Effector CD4-positive, alpha-beta T cell (primary cell): ENCODE measurements at places on chromosomes 11 and 22.

DNA sequence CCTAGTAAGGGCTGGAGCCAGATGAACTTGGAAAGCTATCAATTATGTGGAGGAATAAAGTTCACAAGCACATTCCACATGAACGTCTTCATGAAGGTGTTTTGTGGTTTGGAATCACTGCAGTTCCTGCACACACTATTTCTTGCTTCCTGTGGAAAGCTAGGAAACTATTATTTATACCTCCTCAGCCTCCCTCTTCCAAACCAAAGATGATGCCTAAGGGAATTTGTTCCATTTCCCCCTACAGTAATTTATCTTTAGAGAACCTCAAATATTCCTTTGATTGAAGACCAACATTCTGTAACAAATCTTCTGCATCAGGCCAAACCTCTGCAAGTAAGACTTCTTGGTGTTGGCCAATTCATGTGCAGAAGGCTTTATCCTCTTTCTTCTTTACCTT is 115.8 kb upstream of the ARHGAP20 start:
- no peak for DNase-seq

GRCh38 chr11:133621611-133622010 is 89.3 kb upstream of the OPCML start:
- no peak for DNase-seq

DNA sequence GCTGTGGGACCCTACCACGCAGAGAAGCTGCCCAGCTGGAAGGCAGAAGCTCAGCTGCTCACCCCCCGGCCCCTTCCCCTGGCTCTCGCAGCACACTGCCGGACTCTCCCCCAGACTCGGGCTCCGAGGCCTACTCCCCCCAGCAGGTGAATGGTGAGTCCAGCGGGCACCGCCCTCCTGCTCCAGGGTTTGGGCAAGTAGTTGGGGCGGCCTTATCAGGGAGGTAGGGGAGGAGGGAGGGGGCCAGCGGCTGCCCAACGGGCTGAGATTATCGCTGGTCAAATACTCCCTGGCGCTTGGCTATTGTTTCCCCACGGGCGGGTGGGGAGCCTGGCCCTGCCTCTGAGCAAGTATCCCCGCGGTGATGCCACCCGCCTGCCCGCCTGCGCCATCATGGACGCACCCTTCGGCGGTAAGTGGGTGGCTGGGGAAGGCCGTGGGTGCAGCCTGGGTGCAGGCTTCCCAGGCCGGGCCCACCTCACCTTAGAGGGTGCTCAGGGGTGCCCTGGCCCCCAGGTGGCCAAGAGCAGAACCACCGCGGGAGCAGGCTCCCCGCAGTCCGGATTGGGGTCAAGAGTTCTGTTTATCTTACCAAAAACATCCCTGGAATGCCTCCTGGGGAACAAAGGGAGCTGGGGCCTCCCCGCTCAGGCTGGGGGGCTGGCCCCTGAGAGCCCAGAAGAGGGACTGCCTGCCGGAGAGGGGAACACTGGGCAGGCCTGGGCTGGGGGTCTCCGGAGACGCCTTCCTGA is 16.9 kb downstream of the MYRF start:
- DNase-seq = no peak

GRCh38 chr11:26204101-26204500 is 127.8 kb upstream of the ANO3 start:
- DNase-seq = no peak

- no peak for DNase-seq
Measured at GRCh38 chr11:37500425-37500824, 902.4 kb upstream of the RAG2 start.

DNA sequence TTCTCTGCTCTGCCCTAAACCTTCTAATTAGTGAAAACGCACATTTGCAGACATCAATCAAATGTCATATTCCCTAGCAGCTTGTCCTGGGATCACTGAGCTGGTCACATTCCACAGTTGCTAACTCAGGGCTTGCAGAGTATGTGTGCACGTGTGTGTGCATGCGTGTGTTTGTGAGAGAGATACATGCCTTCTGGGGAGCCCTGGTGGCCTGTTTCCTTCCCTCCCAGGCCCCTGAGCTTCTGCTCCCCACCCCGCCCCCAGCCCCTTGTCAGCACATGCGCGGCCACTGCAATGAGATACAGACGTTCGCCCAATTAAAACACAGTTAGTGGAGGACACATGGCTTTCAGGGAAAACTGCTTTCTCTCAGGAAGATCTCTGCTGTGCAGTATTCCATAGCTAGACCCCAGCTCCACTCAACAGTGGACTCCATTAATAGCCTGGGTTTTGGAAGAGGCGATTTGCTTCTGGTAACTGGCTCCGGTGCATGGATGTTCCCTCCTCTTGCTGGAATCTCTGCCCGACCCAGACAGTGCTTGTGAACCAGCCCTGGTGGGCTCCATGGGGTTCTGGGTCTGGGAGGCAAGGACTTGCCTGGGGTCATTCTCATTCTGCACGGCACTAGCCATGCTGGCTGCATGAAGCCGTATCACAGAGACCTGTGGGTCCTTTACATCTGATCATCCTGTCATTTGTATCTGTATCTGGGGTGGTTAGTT is 17.7 kb downstream of the LRP5 start:
- no peak for DNase-seq

- no peak for DNase-seq
Measured at GRCh38 chr11:131910523-131911387, 540.3 kb downstream of the NTM start.

- DNase-seq = no peak
Measured at GRCh38 chr11:68983801-68984200, 3.0 kb upstream of the MRGPRD start.

- DNase-seq = no peak
Measured at GRCh38 chr11:6232899-6233298, 1.5 kb downstream of the FHIP1B start.

- no peak for DNase-seq
Measured at GRCh38 chr11:69538854-69539253, 57.4 kb downstream of the LINC01488 start.

DNA sequence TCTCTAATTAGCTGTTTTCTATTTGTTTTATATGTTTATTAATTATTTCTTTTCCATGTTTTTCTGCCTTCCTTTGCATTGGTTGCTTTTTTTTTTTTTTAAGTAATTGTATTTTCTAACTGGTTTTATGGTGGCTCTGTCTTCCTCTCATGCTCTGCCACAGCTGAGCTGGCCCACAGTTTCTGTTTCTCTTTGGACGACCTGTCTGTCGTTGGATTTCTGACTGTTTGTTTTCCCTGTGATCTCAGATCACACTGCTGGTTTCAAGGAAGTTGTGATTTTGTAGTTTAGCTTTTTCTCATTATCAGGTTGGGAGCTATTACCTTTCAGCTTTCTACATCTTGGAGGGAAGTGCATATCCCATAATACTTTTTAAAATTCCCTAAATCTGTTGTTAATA is 15.9 kb upstream of the OR6M1 start:
- no peak for DNase-seq

DNA sequence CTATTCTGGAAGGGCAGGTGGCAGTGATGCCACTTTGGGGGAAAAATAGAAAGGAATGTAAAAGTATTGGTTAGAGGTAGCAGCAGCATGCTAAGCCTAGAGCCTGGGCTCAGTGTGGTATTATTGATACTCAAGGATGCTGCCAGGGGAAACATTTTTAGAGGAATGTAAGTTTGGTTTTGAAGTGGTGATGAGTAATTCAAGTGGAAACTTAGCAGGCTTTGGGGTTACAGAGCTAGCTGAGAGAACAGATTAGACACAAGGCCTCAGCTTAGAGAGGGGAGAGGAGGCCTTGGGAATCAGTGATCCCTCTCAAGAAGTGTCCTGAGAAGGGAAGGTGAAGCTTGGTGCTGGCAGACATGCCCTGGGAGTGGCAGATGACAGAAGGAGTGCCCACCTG is 32.9 kb upstream of the DDI1 start:
- no peak for DNase-seq

DNA sequence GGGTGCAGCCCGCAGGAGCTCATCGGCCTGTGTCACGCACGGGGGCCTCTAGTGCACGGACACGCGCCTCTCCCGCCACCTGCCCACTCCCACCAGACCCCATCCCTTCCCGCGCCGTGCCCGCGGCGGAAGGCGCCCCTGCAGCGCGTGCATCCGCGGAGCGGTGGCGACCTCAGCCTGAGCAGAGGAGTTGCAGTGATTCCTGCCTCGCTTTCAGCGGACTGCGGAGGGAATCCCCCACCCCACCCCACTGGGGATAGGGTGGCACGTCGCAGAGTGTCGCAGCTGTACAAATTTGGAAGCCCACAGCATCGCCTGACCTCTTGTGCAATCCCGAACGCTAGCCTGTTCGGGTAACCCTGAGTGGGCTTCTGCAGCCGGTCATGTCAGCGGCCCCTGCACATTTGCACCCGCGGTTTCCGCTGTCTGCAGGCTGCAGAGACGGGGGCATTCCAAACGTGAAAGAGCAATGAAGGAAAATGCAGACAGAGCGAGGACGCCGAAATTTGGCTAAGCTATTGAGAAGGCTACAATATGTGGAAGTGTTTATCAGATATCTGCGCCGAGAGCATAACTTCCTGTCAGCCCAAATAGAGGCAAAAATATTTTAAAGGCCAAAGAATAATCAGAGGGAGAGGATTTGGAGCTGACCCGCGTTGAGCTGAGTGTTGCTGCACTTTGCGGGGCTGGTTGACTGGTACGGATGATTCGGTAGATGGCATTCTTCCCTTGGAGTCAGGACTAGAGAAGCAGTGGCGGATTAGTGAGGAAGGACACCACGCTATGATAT is 617 bp upstream of the ARHGAP20 start:
- DNase-seq = no peak

- no peak for DNase-seq
Measured at GRCh38 chr11:118896921-118897591, 13.4 kb downstream of the CXCR5 start.

DNA sequence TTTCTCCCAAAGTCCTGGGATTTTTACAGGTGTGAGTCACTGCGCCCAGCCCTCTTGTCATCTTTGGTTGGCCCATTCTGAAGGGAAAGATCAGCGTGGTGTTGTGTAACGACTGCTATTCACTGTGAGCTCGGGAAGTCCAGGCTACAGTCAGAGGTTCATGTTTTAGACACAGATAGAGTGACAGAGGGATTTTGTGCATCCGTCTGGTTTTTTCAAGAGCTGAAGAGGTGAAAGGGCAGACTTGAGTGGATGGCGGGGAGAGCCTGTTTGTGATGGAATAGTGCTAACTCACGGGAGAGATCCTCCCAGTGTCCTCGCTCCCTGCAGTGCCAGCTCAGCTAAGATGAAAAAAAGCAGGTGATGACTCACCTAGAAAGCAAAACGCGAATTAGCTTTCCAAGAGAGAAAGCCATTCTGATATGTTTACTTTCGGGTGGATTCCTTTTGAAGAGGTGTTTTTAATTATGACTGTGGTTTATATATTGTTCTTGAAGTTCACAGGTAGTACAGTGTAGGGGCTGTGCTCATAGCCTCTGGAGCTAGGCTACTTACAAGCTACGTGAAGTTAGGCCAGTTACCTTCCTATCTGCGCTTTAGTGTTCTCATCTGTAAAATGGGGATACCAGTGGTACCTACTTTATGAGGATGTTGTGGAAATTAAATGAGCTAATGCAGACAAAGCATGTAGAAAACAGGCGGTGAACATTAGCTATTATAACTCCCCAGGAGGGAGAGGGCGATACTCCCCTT is 67.2 kb downstream of the C11orf91 start:
- no peak for DNase-seq
